Stimulated activated CD4-positive, alpha-beta T cell treated with anti-CD3 and anti-CD28 coated beads, TNF-alpha, amount 100 ng/mL, for 24 hours (primary cell): ENCODE measurements at places on chromosomes 5 and 9.

DNA sequence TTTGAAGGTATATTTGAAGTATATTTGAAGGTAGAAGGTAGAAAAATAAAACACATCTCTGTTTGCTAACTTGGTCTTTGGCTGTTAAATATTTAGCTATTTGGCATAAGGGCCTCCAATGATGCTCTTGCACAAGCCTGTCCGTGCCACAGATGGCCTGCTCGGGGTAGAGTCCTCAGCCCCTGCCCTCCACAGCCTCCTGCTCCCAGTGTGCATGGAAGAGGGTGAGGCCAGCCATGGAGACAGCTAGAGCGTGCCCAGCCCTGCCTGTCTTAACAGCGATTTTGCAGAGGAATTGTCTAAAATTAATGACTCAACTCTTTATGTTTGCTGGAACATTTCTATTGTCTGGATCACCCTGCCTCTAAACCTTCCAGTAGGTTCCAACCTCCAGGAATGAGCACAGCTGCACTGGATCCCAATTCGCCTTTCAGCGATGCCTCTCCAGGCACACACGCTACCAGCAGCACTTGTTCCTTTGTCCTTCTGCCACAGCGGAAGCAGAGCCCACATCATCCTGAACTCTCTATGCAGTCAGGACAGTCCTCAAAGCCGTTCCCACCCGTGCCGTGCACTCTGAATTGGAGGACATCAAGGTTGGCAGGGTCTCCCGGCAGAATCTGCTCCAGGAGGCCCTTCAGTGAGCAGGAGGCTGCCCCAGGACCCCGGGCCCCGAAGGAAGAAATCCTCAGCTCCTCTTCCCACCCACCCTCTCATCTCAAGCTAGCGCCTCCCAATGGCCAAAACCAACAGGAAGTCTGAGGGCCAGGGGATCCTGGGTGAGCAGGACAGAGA lies 254.0 kb upstream of the IRX1 start:
- DNase-seq = no peak

GRCh38 chr9:121607434-121608167 lies 43.8 kb upstream of the DAB2IP start:
- DNase-seq = no peak

DNA sequence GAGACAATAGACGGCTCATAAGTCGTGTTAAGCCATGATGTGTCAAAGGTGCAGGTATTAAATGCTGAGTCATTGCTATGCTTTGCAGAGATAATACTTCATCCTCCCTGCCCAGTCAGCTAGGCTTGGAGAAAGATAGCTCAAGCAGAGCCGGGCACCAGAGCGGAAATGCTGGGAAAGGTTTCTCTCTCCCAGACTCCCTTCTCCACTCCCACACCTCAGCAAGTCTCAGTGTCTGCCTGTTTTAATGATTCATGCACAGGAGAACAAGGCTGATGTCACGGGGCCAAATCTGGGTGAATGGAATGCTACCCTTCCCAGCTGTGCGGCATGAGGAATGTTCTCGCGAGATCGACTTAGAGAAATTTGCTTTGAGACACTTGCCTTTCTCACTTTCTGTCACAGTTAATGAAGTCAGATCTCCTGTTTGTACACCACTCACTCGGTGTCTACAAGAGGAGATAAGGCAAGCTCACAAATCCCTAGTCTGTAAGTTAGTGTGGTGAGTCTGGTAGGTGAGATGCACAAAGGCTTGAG lies 204.4 kb downstream of the EFNA5 start:
- DNase-seq = no peak

GRCh38 chr9:97557606-97558095 lies 56.2 kb downstream of the TMOD1 start:
- DNase-seq = no peak

- no peak for DNase-seq
These were observed 49.5 kb upstream of the RORB start for GRCh38 chr9:74447451-74448193.

- DNase-seq = no peak
These were observed 4.8 kb upstream of the IER5L start for GRCh38 chr9:129182625-129183494.

DNA sequence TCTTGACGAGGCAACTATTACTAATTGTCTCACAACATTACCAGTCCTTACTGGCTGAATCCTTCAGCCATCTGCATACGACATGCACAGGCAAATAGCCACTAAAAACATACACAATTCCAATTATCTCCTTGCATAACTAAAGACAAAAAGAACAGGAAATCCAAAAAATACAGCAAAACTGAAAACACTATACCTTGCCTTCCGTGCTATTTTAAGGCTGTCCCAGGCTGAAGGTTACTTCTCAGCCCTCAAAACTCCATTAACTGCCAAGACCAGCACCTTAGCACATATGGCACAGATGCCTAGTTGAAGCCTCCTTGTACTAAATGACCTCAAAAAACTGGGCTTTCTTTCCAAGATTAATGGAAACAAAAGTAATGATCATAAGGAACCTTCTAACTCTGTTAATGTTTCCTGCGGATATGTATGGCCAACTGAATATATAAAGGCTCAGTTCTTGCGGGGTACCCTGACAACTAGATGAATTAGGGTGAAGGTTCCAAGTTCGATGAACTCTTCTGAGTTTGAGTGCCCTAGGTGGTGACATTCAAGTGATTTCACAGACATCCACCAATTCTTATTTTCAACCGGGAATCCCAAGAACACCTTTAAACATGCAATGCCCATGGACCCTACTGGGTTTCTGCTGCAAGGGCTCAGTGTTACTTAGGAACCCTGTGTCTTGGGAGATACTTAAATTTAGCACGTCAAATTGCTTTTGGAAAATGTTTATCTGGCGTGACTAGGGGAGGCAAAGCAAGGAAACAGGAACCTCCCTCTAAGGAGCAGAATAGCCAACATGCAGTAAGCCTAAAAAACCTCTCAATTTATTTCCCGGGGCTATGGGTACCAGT lies 455.3 kb downstream of the RAB3C start:
- no peak for DNase-seq

- no peak for DNase-seq
These were observed 25.2 kb upstream of the OLFM1 start for GRCh38 chr9:135062254-135062653.

DNA sequence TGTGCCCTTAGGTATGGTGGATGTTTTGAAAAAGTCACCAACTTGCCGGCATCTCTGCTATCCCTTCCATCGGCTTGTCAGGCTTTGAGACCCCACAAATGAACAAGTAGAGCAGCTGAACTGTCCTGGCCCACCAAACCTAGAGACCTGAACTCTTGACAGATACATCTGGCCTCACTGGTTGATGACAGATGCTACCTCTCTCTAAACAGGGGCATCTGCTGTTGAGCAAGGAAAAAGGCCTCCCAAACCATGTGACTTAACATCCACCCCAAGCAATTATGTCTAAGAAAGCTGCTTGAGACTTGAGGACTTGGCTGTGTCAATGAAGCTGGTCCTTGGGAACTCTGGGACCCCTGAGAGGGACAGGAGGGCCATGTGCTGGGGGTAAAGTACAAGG lies 2.3 kb downstream of the CCNI2 start:
- DNase-seq = no peak

- DNase-seq = no peak
These were observed 14.2 kb downstream of the SLIT3 start for GRCh38 chr5:169286572-169287300.

DNA sequence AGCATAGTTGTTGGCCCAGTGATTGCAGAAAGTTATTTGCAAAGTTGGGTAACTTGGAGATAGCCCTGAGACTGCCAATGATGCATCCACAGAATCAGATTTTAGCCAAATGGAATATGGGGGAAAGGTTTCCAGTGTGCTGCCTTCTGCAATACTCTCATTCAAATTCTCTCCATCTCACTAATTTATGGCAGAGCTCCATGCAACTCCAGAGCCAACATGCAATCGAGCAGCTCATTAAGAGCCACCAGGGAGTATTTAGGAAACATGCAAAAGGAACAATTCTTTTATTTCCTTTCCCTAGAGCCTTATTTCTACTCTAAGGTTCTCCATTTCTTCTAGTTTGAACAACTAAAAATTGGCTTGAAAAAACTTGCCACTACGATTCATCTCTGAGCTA lies 135.9 kb upstream of the MARCHF11 start:
- DNase-seq = no peak

DNA sequence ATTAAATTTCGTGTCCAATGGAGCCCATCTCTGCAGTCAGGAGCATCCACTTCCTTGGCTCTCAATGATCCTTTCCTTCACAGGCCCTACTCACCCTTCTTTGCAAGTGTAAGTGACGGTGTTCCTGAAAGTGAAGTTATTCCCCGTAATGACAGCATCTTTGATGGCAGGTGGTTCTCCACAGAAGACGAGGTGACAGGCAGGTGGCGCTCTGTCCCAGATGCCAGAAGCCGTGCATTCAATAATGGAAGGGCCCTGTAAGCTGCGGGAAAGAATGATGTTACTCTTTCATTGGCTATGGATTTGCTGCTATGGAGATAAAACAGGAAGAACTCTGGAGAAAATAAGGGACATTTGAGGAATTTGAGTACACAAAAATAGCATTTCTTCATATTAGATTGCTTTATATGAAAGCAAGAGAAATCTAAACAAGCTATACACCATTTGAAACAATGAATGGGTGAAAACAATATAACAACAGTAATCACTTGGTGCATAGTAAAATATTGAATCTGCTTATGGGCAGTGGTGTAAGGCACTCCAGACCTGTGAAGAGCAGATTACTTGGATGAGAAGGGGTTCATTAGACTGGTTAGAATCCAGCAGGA lies 89.9 kb upstream of the TXNDC8 start:
- DNase-seq = no peak

GRCh38 chr5:2619216-2619615 lies 132.3 kb downstream of the IRX2 start:
- no peak for DNase-seq

- no peak for DNase-seq
These were observed 30.0 kb upstream of the GPR21 start for GRCh38 chr9:123003466-123003865.

DNA sequence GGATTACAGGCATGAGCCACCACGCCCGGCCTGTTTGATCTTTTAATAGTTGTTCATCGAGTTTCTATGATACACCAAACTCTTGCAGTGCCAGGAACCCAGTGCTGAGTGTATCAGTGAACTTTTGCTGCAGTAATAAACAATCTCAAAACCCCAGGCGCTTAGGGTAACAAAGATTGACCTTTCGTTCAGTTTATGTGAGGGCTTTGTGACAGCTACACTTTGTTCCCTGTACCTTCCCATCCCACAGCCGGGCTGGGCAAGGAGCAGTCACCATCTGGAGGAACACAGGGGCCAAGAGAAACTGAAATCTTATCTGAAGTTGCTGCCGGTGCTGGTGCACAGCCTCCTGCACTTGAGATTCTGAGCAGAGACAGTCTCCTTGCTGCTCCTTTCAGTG lies 17.2 kb upstream of the WNK2 start:
- DNase-seq = no peak

DNA sequence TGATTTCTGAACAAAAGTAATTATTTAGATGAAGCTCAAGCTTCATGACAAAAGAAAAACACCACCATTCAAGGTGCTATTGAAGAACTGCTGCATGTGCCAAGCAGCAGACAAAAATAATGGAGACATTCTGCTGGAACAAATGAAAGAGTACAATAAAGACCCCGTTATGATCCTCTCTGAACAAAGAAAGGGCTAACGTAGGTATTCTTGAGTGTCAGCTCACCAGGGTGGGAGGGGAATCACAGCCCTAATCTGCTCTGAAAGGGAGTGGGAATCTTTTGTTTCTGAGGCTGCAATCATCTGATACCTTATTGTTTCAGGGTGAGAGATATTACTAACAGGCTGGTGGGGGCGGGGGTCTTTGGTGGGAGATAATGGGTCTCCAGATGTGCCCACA lies 15.4 kb downstream of the CEMIP2 start:
- no peak for DNase-seq

GRCh38 chr9:114511978-114512874 lies 7.0 kb upstream of the WHRN start:
- no peak for DNase-seq

GRCh38 chr5:90747693-90748092 lies 189.1 kb downstream of the ADGRV1 start:
- no peak for DNase-seq

DNA sequence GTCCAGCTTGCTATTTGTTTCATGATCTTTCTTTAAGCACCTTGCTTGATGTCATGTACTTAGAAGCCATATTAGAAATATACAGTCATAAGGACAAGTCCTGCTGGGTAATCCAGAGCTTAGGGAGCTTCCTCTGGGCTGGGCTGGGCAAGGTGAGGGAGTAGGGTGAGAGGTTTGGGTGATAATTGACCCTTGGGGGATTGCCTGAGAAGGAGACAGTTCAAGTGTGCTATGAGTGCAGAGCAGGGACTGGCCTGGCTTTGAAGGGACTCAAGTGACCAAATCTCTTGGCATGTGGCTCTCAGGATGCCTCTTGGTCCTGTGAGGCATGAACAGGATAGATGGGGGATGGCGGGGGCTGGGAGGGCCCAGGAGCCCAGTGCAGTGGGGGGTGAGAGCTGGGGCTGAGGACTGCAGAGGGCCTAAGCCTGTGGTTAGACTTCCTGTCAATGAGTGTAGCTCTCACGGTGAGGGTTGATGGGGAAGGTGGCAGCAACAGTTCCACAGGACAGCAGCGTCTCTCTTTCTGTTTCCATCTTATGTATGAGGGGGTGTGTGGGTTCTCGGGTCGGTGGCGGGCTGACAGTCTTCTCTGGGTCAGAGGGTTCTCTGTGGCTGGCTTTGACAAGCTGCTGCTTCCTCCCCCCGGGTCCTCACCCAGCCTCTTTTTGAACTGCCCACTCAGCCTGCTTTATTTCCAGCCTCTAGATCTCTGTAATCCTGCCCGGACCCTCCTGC lies 53.5 kb downstream of the RGS3 start:
- DNase-seq = peak; percentile 39

DNA sequence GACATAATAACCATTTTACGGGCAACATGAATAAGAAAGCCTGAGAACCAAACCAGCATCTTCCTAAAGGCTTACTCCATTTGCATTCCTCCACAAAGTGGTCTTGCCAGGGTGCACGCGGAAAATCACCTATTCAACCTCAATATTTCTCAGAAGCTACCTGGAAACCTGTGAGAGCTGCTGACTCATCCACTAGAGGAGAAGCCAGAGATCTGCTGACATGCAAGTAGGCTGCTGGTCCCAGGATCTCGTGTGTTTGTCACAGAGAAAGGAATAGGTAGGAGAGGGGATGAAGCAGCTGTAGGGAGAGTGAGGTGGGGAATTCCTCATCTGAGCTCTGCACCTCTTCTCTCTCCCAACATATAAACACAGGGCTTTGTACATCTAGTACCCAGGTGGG lies 138.1 kb downstream of the ADAMTS12 start:
- DNase-seq = no peak

GRCh38 chr5:179864686-179865085 lies 6.1 kb upstream of the MRNIP start:
- DNase-seq = no peak

DNA sequence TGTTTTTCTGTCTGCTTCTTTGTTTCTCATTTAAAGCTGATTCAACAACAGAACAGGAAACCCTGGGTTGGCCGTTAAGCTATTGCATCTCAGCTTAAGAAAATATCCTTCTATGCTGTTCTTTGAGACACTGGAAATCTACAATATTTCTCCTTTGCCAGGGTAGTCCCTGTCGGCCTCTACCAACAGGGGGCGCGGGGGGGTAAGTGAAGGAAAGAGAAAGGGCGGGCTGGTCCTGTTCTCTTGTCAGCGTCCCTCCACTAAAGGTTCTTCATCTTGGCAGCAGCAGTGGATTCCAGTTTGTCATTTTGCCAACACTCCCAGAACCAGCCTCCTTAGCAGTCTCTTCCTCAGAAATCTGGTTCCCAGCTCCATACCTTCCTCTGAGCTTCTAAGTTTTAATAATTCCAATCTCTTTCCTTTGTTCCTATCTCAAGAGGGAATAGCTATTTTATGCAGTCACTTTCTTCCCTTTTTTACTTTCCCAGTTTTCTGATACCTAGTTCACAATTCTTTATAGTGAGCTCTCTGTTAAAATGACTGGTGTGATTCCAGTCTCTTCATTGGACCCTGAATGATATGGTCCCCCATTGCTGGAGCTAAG lies 222.3 kb downstream of the GLIS3 start:
- no peak for DNase-seq
